ENCODE measurements at places on chromosomes 6 and 20. TPM values are rescaled to one million over a fixed set of nuclear protein-coding genes. Genes with fewer than 3 reads are reported as not detected.

SEL1L2 gene
- not detected for total RNA-seq

DNA sequence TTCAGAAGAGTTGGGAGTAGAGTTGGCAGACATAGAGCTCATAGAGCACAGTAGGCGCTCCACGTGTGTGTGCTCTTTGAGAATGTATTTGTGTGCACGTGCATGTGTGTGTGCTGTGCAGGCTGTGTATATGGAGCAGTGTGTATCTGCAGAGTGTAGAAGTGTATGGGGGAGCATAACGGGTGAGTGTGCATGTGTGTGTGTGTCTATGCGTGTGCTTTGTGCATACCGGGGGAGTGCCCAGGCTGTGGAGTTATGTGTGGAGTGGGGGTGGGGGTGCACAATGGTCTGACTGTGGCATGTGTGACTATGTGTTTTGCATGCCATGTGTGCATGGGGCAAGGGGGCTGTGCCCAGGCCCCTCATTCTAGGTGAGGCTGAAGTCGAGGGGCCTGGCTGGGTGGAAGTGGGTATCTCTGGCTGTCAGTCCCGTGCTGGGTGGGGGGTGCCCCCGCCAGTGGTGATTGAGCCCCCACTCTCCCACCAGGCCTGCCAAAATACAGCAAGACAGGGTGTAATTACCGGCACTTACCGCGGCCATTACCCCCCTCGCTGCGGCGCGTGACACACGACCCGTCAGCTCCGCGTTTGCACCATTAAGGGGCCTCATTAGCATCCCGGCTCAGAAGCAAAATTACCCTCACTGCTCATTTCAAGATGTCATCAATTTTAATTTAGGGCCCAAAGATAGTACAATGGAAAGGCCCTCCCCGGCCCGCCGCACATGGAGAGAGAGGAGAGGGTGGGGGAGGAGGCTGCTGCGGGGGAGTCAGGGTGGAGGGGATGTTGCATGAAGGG is 39.1 kb downstream of the MDFI start:
- ATAC-seq: no peak

DNA sequence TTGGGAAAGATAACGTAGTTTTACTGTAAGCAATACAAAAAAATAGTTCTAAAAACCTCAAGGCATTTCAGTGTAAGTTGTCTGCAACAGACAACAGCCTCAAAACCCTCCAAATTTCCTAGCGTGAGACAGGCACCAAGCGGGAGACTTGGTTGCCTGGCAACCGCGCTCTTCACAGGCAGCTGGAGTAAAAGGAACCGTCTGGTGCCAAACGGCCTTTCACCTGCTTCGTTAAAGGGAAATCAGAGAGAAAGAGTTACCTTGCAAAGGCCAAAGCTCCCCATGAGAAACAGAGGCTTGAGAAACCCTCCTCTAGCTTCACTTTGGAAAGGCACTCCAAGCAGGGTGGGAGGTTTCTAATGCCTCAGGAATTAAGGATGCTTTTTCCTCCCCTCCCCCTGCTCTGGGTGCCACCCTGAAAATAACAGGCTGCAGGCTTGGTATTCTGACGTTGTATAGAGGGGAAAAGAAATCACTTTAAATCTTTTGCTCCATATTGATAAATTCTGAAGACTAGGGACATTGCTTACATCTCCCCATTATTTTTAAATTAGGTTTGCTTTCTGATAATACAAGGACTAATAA is 129.7 kb upstream of the UFL1 start:
- ATAC-seq: no peak

FNDC1 gene
- total RNA-seq: not detected

- no peak for ATAC-seq
Measured at GRCh38 chr20:22629927-22630326, 45.6 kb upstream of the FOXA2 start.

DNA sequence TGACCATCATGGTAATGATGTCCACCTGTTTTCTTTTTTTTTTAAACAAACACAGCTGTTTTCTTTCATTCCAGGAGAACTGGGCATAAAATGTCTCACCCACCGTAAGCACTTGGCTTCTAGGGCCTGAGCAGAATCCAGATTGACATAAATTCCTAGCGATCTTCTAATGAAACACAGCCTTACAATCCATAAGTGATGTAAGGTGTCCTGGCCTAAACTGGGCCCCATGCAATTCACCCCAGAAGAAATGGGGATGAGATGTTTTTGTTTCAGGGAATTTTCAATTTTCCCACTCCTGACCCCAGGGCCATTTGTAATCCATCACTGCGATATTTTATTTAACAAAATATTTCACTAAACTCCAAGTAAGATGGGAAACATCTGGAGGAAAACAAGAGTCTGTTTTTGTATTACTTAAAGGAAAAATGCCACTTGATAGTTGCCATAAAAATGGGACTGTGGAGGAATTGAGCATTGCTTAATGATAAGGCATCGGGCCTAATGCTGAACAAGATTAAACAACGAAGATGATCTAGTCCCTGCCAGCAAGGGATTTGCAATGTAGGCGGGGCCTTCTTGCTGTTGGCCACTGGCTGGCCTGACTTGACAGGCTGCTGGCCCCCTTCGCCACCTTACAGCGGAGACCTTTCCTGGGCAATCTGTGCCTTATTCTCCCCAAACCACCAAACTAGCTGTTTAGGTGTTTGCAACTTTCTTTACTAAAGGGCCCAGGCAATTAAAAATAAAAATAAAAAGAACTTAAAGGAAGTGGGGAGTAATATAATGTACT is 183.7 kb downstream of the CD109 start:
- no peak for ATAC-seq

SASH1 gene
- 1.8 TPM for total RNA-seq
